ENCODE measurements at places on chromosomes 3 and 15. TPM values are rescaled to one million over a fixed set of nuclear protein-coding genes. Genes with fewer than 3 reads are reported as not detected.

Gene PLA1A
- polyA plus RNA-seq = 6.9 TPM

Gene CEMIP
- polyA plus RNA-seq = not detected

Gene ECE2
- polyA plus RNA-seq = not detected

Gene UTS2B
- 0.14 TPM for polyA plus RNA-seq

Gene LMAN1L
- not detected for polyA plus RNA-seq

Gene DAPK2
- 1.4 TPM for polyA plus RNA-seq

Gene LARP6
- 13.1 TPM for polyA plus RNA-seq

Gene FGD5
- polyA plus RNA-seq = not detected

Gene TRPM1
- not detected for polyA plus RNA-seq

Gene OSBPL10
- 0.04 TPM for polyA plus RNA-seq

Gene FAM219B
- 18.6 TPM for polyA plus RNA-seq

Measured in GM12878 (cell line).